ENCODE measurements at places on chromosomes 7 and 10.

DNA sequence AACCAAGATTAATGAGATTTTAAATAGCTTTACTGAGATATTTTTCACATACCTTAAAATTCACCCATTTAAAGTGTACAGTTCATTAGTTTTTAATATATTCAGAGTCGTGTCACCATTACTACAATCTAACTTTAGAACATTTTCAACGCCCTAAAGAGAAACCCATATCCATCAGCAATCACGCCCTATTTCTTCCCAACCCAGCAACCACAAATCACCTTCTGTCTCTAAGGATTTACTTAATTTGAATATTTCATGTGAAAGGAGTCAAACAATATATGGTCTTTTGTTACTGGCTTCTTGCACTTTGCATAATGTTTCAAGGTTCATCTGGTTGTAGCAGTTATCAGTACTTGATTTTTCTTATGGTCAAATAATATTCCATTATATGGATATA is 25.1 kb upstream of the PDZD8 start:
- DNase-seq = no peak

GRCh38 chr10:1546431-1547110 is 190.8 kb downstream of the ADARB2 start:
- no peak for DNase-seq

DNA sequence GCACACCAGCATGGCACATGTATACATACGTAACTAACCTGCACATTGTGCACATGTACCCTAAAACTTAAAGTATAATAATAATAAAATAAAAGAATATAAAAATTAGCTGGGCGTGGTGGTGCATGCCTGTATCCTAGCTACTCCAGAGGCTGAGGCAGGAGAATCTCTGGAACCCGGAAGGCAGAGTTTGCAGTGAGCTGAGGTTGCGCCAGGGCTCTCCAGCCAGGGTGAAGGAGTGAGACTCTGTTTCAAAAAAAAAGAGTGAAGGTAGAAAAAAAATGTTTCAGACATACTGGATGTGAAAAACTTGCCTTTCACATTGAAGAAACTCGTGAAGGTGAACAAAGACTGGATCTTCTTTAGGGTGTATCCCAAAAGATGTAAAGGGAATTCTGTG is 26.7 kb downstream of the TSPAN14 start:
- DNase-seq = no peak

GRCh38 chr10:110893559-110894179 is 21.9 kb downstream of the PDCD4 start:
- peak; percentile 76 for DNase-seq

- no peak for DNase-seq
Measured at GRCh38 chr7:118580743-118581382, 356.4 kb downstream of the ANKRD7 start.

- DNase-seq = no peak
Measured at GRCh38 chr7:20557116-20557515, 58.4 kb upstream of the ABCB5 start.

- DNase-seq = peak; percentile 63
Measured at GRCh38 chr10:124917428-124918190, 24.3 kb upstream of the ZRANB1 start.

GRCh38 chr7:116363637-116364432 is 135.7 kb upstream of the CAV2 start:
- DNase-seq = no peak

DNA sequence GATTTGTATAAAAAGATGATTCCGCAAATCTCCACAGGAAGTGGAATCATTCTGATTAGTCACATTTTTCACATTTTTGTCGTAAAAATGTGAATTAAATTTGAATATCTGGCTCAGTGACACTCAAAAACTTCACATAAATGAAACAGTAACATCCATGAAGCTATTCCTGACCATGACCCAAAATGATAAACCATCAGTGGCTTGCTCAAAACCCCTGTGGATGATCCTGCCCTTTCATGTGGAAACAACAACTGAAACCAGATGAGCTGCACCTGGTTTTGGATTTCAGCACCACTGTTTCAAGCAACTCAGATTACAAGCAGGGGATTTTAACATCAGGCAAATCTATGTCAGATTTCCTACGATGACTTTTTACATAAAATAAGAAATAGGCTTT is 80.3 kb downstream of the AMPH start:
- DNase-seq = no peak

DNA sequence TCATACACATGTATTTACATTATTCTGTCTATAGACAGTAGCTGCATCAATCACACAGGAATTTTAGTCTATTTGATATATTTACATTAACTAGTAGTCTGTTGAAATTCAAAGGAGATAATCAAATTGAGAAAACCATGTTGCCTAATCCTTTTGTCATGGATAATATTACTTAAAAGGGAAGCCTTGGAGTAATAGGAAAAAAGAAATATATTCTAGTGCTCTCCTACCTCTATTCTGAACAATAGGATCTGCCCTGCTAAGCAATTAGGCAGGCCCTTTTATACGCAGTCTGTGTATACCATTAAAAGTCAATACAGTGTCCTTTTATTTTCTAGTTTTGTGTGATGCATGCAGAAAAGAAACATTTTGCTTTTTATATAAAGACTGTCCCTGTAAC is 24.5 kb downstream of the UMAD1 start:
- DNase-seq = no peak

DNA sequence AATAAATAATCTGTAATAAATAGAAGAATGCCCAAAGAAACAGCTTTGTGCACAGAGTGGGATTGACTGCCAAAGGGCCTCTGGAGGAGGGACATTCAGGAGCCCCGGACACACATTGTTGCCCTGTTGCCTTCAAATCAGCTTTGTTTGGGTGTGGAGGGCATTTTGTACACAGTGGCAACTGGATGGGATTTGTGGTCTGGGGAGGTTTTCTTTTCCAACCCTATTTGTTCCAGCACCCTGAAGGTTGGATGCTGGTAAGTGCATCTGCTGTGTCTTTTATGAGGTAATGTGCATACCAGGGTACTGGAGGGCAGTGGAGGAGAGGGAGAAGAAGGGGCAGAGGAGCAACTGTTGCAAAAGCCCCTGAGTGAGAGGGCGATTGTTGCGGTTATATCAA is 6.3 kb downstream of the LRMDA start:
- no peak for DNase-seq

- DNase-seq = peak; percentile 73
Measured at GRCh38 chr10:29517352-29517923, 117.3 kb downstream of the SVIL start.

DNA sequence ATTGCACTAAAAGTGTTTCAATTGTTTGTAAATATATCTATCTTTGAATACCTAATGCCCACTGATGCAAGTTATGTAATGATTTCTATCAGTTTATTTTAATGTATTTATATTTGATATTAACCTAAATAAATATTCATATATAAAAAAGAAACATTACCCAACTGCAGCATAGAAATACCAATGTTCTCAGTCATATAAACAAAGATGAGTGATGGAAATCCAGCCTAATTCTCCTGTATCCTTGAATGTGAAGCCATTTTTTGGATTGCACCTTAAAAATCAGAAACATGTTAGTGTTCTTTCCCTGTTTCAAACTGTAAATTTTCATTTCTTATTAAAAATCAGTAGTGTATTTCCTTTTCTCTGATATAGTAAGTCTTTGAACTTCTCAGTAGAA is 305.8 kb upstream of the GNAI1 start:
- DNase-seq = no peak

- no peak for DNase-seq
Measured at GRCh38 chr10:100879741-100880360, 32.9 kb upstream of the SLF2 start.

DNA sequence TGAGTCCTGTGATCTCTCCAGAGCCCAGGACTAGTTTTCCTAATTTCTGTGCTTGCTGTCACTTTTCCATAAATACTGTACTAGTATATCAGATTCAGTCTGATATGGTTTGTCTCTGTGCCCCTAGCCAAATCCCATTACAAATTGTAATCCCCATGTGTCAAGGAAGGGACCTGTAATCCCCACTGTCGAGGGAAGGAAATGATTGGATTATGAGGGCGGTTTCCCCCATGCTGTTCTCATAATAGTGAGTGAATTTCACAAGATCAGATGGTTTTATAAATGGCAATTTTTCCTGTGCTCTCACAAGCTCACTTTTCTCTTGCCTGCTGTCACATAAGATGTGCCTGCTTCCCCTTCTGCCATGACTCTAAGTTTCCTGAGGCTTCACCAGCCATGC is 54.8 kb upstream of the IFRD1 start:
- peak; percentile 76 for DNase-seq

- no peak for DNase-seq
Measured at GRCh38 chr10:129741280-129741977, 222.6 kb downstream of the EBF3 start.

GRCh38 chr7:17559388-17559787 is 260.9 kb downstream of the AHR start:
- DNase-seq = no peak
